ENCODE measurements at places on chromosomes 1 and 21. TPM values are rescaled to one million over a fixed set of nuclear protein-coding genes. Genes with fewer than 3 reads are reported as not detected.

DNA sequence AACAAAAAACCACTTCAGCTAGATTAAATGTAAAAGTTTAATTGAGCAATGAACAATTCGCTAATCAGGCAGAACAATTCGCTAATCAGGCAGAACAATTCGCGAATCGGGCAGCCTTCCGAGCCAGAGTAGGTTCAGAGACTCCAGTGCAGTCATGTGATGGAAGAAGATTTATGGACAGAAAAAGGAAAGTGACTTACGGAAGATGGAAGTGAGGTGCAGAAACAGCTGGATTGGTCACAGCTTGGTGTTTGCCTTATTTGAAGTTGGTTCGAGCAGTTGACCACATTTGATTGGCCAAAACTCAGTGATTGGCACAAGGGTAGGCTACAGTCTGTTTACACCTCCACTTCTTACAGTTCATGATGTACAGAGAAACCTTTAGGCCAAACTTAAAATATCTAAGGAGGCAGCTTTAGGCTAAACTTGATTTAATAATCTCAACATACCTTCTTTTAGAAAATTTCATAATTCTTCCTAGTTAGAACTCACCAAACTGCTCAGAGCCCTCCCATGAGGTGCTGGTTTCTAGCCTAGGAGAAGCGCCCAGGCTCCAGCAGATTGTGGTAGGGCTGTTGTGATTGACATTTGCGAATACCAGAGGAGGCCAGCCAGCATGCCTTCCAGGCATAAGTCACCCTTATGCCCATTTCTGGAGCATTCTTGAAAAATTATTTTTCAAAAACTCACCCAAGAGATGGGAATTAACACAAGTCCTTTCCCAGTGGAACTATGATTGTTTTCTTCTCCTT, 22.8 kb upstream of the KCNC4 start:
- DNase-seq, result no peak

- peak; percentile 49 for DNase-seq
Observed at GRCh38 chr1:50978144-50978851, 8.3 kb downstream of the CDKN2C start.

DNA sequence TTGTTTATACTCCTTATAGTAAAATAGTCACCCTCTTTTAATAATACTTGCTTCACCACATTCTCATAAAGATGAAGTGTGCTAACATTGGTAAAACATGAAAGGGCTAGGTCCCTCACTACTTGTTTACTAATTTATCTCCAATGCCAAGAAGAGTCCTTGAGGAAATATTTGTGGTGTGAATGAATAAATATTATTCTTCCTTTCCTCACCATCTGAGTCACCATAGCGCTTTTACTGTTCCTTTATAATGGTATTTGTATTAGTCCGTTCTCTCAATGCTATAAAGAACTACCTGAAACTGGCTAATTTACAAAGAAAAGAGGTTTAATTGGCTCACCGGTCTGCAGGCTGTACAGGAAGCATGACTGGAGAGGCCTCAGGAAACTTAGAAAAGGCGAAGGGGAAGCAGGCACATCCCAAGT, 222.8 kb upstream of the ZRANB2 start:
- DNase-seq, result no peak

DNA sequence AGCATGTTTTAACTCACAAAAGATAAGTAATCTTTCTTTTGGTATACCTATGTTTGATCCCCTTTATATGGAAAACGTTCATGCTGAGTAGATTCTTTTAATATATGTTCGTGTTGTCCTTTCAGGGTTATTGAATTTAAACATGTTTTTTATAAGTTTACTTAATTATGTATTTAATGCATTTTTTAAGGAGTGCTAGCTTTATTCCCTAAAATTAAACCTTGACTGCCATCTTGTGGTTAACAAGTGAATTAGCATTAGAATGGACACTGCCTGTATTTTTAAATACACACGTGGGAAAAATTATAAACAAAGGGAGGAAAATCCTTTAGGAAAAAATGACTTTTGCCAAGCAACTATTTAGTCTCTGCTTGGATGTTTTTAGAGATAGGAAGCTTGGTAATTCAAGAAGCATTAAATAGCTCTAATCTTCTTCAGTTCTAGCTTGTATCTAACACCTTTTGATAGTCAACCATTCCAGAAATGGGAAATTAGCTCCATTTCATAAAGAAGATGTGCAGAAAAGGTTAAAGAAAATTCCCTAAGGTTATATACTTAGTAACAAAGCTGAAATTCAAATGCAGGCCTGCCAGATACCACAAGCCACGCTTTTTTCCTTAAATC, 43.0 kb downstream of the UBE2U start:
- no peak for DNase-seq

Gene CFAP141
- polyA plus RNA-seq, result not detected

- no peak for DNase-seq
Observed at GRCh38 chr1:15719381-15720120, 16.5 kb upstream of the SLC25A34 start.

Gene C1orf116
- polyA plus RNA-seq, result 0.12 TPM

GRCh38 chr1:236025836-236026235, 39.1 kb downstream of the NID1 start:
- DNase-seq, result no peak

- no peak for DNase-seq
Observed at GRCh38 chr1:47682786-47683350, 245.0 kb downstream of the FOXD2 start.

GRCh38 chr1:244231572-244232315, 180.7 kb downstream of the ZBTB18 start:
- DNase-seq, result peak; percentile 58

DNA sequence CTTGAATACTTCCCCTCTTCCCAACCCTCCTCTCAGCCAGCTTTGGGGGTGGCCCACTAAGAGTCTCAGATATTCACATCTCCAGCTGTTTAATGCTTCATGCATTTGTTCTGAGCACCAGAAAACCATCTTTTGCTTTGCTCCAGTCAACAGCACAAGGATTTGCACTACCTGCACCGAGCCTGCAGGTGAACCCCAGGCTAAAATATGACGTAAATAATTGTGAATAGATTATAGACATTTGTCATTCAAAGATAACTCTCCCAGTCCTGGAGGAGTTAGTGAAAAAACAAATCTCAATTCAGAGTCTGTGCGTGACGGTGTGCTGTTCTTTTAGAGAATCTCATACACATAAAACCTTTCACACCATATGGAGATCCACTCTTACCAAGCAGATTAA, 7.4 kb downstream of the CD247 start:
- no peak for DNase-seq

Gene ADCY10
- polyA plus RNA-seq, result 0.17 TPM

DNA sequence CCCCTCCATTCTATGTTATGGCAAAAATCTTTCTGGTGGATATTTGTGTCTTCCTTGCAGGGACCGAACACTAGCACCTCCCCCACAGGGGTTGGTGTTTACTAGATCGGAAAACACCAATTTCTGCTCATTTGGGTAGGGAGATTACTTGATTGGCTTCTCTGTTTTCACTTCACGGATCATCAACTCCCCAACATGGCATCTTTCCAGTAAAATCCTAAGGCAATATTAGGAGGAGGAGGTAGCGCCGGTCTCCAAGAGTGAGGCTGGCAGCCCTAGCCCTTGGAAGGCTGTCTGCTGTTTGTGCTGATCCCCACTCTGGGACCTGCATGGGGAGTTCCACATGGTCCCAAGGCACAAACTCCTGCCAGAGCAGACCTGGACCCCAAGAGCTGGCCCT, 12.2 kb downstream of the VASH2 start:
- no peak for DNase-seq

Gene UBE2Q1
- 64.9 TPM for polyA plus RNA-seq

Gene RBP7
- polyA plus RNA-seq, result 5.7 TPM

GRCh38 chr1:39524591-39525365, 33.3 kb downstream of the BMP8A start:
- DNase-seq, result no peak

DNA sequence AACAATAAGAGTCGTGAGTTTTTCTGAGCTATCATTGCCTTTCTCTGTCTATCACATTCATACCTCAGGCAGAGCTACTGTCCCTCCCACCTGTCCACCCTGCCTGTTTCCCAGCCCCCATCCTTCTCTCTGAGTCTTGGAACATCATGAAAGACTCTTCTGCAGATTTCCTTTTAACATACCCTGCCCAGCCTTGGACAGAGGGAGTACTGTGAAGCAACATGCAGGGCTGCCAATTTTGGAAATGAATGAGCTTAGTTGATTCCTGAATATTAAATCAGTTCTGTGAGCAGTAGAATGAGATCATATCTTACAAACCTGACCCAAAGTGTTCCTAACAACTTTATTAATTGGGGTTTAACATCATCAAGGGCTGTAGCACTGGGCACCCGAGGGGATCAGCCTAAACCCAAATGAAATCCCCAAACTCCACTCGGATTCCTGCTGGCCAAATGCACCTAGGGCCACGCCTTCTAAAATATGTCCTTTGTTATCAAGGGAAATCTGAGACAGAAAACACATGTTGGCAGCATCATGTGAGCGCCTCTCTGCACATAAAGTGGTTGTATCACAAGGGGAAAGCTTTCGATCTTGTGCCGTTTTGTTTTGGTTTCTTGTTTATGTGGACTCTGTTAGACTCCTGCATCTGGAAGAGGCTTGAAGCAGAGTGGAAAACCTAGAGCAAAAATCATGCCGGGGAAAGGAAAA, 357.6 kb downstream of the KIF26B start:
- DNase-seq, result peak; percentile 26

- peak; percentile 68 for DNase-seq
Observed at GRCh38 chr1:44884746-44885145, 41.7 kb upstream of the PTCH2 start.

Gene SIM2
- polyA plus RNA-seq, result 19.9 TPM
